Spleen (tissue), 13 donors: ENCODE measurements at places on chromosomes 13 and 19. TPM values are rescaled to one million over a fixed set of nuclear protein-coding genes. Genes with fewer than 3 reads are reported as not detected.

The SIGLEC8 gene
- total RNA-seq: 21.9 TPM

The MCOLN1 gene
- 120 TPM for total RNA-seq

The GAPDHS gene
- not detected for total RNA-seq

The CYP2F1 gene
- total RNA-seq: not detected

The ZNF723 gene
- not detected for total RNA-seq

The ARGLU1 gene
- total RNA-seq: 121 TPM

The SCEL gene
- not detected for total RNA-seq

The MYO16 gene
- 0.51 TPM for total RNA-seq

The AP3D1 gene
- total RNA-seq: 95.4 TPM

The LMTK3 gene
- total RNA-seq: 1.5 TPM

The CDX2 gene
- total RNA-seq: not detected

The GPR183 gene
- 83.6 TPM for total RNA-seq

The ATP4A gene
- total RNA-seq: not detected

The RUVBL2 gene
- 32.0 TPM for total RNA-seq

The C13orf42 gene
- 0.33 TPM for total RNA-seq

The ADGRE1 gene
- 45.4 TPM for total RNA-seq

The ZNF865 gene
- 17.8 TPM for total RNA-seq

The BRSK1 gene
- 0.79 TPM for total RNA-seq

The RGS9BP gene
- total RNA-seq: 0.37 TPM

The CD22 gene
- total RNA-seq: 441 TPM
